NCI-H82 (cell line): ENCODE measurements at places on chromosomes 3 and 15.
A peak's percentile ranks its signal among the peaks of the same experiment; 100 is the strongest.

DNA sequence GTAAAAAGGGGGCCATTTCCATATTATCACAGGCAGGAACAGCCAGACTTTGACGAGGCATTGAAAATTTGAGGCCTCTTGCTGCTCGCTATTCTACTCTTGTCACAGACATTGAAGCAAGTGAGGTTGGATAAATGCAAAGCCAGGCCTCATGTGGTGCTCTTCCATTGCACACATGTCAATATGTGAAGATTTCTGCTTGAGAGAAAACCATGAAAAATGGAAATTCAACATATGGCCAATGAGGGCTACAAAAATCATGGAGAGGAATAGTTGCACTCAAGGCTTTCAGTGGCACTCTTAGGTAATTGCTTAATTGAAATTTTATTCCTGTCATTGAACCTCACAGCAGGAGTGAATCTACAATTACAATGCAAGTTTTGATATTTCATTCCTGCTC, 185.6 kb upstream of the MBNL1 start:
- DNase-seq: no peak

GRCh38 chr3:108062051-108062450, 28.8 kb downstream of the CD47 start:
- no peak for DNase-seq

- DNase-seq: no peak
Observed at GRCh38 chr15:42402455-42403205, 43.3 kb downstream of the CAPN3 start.

DNA sequence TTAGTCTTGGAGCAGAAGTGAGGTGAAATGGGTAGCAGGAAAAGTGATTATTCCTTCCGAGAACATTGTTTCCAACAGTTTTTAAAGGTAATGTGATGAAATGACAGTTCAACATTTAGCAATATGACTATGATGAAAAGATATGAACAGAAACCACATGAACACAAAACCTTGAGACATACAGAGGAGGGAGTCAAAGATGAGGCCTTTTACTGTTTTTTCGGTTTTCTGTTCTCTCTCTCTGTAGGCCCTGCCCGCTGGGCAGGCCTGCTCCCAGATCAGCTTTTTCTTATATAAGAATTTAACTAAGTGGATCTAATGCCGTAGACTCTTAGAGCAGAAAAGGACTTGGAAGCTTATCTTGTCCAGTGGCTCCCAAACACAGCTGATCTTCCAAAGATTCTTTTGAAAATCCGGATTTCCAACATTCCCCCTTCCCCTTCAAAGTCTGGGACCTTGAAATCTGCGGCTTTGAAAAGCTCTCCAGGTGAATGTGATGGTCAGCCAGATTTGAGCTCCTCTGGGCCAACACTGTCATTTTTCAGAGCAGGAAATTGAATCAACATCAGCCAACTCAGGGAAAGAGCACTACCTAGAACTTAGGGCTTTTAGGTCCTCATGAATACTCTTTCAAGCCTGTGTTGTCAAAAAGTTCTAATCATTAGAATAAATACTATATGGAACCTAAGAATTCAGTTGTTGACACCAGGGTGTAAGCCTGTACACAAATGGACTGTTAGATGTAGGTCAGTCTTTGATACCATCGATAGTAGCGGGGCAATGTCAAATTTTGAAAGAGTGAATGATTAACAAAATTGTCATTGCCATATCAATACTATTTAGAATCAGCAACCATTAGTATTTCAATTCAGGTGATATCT, 372.7 kb downstream of the SHQ1 start:
- no peak for DNase-seq

DNA sequence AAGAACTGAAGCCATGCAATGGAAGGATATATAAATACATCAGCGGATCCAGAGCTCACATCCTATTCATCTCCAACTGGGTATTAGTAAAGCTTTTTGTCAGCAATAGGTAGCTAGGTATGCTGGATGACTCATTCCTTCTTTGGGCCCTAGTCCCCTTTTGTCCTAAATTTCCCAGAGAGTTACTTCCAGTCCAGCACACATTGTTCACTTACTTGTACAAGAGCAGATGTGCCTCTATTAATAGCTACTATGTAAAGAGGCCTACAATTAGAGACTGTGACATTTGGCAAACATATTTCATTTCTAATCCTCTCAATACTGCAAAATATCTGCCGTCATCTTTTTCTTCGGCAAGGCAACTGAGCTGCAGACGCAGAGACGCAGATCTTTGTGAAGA, 1.7 kb upstream of the SLC4A7 start:
- peak; percentile 2 for DNase-seq

DNA sequence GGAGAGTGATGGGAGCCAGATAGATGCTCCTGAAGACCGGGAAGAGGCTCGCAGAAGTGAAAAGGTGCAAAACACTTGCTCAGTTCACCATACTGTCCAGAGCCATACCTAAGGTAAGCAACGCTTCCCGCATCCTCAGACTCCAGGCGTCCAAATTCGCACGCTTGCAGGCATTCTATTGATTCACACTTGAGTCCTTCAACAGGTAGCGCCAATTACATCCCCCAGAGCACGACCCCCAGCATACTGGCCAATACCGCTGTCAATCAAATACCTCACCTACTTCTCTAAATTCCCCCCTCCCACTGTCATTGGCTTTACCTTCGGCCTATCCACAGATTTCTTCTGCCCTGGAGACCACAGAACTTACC, 361 bp upstream of the STXBP5L start:
- no peak for DNase-seq

GRCh38 chr3:67489816-67490215, 164.6 kb downstream of the SUCLG2 start:
- DNase-seq: no peak

DNA sequence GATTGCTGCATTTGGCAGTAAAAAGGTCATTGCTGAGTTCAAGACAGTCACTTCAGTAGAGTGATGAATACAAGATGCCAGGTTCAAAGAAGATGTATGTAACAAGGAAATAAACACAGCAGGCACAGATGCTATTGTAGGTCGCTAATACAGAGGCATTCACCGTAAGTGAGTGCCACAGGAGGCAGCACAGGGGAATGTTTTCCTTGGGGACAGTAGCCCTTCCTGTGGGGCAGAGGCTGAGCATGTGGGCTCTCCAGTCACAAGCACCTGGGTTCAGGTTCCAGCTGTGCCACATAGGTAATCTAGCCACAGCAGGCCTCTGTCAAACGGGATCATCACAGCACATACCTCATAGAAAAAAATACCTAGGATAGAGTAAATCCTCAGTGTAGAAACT, 86.3 kb downstream of the RSL24D1 start:
- peak; percentile 16 for DNase-seq

- no peak for DNase-seq
Observed at GRCh38 chr3:31671451-31671850, 138.7 kb downstream of the STT3B start.

DNA sequence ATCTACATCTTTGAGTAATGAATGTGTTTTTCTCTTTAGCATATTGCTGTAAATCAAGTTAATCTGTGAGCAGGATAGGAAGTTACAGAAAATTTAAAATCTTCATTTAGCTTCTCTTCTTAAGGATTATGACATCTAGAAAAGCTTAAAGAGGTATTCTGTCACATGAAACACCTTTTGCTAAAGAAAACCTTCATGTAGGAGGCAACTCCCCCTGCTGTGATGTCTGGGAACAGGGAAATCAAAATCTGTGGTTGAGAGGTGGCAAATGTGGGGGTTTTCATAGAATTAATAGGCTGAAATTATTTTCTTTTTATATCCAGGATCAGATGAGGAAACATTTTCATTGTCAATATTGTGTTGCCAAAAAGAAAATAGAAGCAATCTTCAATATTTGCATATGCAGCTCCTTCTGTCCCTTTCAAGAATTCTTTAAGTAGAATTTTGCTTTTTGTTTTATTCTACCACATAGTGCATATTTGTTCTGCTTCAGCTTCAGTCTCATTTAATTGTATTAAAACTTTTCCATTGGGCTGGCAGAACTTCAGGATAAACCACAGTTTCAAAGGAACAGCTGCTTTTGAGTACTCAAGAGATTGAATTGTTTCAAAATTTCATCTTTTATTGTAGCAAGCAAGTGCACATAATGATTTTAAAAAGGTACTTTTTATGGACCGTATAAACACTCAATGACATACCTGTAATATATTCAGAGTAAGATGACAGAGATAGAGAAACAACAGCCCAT, 128.4 kb downstream of the RAP2B start:
- DNase-seq: peak; percentile 15

DNA sequence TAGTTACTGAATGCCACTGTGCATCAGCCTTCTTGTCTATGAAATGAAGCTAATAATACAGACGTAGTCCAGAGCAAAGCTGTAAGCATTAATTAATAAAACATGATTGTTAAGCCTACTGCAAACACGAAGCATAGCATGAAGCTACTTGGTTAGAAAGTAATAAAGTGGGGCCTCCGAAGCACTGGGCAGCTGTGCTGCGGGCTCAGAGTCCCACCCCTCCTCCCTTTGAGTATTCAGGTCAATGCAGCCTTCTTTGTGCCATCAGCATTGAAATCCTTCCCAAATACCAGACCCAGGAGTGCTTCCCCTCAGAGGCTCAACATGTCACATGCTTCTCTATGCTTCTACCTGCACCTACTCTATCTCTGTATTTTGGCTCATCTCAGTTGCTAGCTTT, 1112.6 kb downstream of the IGSF11 start:
- peak; percentile 25 for DNase-seq

DNA sequence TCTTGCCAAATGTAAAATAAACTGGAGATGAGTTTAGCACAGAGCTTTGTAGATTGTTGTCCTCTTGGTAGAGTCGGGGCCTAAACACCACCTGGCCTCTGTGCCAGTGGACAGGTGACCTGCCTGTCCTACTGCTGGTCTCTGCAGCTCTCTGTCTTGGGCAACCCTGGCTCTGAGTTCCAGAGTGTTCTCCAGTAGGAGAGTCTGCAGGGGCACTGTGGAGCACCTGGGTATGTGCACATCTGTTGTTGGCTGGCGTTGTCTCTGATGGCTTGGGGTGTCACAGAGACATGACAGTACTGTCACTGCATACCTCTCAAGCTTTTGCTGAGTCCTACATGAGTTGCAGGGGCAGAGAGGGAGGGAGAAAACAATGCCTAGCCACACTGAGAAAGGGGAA, 112.6 kb downstream of the IGF1R start:
- DNase-seq: no peak

- DNase-seq: no peak
Observed at GRCh38 chr15:64869501-64869900, 27.8 kb downstream of the PLEKHO2 start.

DNA sequence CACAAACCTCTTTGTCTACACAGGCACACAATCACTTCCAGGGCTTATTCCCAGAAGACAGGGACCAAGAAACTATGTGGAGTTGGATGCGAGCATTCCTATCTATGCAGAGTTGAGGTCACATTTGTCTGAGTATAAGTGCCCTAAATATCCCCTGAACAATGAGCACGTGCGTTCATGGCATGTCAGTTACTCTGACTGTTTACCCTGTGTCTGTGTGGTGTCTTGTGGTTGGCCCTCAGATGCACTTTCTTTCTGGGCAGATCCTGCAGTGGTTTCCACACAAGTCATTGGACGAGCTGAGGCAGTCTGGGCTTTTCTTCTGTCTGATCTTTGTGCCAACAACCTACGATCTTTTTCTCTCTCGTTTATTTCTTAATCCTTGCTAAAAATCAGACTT, 134.5 kb downstream of the FBN1 start:
- no peak for DNase-seq

DNA sequence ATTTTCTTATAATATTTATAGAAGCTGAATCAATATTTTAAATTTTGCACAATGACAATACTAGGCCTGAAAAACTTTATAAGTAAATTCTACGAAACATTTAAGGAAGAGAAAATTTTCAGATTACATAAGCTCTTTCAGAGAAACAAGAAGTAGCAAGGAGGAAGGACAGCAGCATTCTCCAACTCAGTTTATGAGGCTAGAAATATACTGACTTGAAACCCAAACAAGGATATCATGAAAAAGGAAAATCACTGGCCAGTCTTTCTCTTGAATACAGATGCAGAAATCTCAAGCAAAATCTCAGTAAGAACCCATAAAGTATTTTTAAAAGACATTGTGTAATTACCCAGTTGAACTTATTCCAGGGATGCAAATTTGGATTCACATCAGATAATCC, 121.3 kb downstream of the STAC start:
- DNase-seq: no peak

DNA sequence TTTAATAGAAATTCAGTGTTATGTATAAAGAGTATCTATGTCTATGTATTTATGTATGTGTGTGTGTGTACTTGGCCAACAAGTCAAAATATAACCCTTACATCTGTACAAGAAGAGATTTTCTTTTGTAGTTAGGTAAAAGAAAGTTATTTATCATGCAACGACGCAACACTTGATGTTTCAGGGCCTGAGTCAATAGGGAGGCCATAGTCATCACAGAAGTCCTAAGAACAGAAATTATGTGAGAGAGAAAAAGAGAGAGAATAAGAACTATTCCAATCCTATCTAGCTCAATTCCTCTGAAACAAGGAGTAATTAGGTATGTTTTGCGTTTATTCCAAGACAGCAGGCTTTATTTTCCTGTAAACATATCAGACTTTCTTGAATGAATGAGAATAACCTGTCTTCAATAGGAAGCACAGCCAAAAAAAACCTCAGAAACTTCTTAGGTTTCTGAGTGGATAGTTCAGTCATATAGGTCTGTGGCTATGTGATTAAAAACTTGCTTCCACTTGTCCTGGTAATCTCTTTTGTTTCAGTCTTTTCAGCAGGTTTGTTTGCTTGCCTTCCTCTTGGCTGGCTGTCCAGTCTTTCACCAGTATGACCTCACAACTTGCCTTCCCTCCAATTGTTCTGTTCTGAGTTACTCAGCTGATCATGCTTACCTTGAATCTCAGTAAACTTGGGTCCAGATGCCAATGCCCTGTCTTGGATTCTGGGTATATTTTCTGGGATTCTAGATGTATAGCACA, 382.4 kb upstream of the GBE1 start:
- DNase-seq: no peak

GRCh38 chr3:128351546-128351945, 115.1 kb downstream of the DNAJB8 start:
- no peak for DNase-seq
